ENCODE measurements at places on chromosomes 16 and 17.
A peak's percentile ranks its signal among the peaks of the same experiment; 100 is the strongest.

GRCh38 chr16:57536306-57537193 lies at the start of gene CCDC102A:
Gene CCDC102A, minus strand, starts transcription at chr16:57536571. Its CDS starts 7,394 bp downstream, at chr16:57529177.
- peak; percentile 28 for DNase-seq

DNA sequence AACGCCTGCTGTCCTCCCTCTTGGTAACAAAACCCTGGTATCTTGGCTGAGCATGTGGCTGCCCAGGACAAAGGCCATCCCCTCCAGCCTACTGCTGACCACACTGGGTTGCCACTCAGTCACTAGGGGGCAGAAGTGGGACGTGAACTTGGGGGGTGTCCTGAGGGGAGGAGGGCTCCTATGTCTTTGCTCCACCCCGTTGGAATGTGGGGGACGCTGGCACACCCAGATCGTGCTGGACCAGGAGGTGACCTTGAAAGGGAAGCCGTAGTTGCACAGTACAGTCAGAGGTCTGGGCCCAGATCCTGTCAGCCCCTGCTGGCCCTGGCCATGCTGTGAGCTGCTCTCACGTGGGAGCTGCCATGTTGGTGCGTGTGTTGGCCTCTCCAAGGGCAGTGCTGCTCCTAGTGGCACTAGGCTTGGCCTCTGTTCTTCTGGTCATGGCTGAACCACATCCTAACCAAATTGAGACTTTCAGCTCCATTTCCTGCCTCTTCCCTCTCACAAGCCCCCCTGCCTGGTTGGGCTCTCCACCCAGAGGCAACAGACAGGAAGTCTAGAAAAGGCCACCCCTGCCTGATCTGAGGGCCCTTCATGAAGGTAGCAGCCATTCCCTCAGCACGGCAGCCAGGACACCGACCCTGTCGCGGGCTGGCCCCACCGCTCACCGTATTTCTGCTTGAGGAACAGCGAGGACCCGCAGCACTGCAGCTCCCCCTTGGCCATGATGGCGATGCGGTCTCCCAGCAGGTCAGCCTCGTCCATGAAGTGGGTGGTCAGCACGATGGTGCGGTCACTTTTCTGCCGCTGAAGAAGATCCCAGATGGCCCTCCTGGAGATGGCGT lies 29.0 kb upstream of the RNPS1 start:
- no peak for DNase-seq

- no peak for DNase-seq
Measured at GRCh38 chr17:47704736-47705135, 10.8 kb downstream of the TBKBP1 start.

DNA sequence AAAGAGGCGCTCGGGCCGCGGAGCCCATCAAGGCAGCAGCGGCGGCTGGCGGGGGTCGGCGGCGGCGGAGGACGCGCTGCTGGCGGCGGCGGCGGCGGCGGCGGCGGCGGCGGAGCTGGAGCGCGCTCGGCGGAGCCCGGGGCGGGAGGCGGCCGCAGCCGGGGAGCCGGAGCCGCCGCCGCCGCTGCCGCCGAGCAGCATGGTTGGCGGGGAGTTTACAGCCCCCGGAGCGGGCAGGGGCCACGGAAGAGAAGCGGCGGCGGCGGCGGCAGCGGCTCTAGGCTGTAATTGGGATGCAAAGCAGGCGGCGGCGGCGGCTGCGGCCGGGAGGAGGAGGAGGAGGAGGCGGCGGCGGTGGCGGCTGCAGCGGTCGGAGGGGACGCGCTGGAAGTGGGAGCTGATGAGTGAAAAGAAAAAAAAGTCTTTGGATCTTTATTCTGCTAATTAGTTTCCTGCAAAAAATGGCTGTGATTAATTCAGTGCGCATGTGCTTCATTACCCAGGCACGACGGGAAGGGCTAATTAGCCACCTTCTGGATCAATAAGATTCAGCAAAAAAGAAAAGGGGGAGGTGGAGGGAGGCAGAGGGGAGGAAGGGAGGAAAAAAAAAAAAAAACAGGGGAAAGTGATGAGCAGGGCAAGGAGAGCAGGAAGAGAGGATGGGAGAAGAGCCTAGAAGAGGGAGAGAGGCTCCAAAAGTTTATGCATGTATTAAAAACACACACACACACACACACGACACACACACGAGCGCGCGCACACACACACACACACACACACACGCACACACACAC lies 10.9 kb upstream of the ZFHX3 start:
- DNase-seq = no peak

DNA sequence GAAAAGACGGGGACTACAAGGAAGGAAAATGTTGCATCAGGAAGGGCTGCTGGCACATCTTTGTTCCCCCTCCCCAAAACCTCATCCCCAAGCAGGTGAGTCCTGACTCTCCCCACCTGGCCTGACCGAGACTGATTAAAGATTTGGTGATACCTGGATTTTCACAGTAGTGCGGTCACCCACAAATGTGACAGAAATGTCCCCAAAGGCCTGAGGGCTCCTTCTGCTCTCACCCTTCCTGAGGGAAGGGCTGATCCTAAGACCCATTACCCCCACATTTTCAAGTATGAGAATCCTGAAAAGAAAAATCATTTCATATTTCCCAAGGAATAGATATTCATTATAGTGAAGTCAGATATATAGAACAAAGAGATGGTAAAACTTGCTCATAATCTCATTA lies 28.8 kb downstream of the TBC1D3B start:
- DNase-seq = no peak

DNA sequence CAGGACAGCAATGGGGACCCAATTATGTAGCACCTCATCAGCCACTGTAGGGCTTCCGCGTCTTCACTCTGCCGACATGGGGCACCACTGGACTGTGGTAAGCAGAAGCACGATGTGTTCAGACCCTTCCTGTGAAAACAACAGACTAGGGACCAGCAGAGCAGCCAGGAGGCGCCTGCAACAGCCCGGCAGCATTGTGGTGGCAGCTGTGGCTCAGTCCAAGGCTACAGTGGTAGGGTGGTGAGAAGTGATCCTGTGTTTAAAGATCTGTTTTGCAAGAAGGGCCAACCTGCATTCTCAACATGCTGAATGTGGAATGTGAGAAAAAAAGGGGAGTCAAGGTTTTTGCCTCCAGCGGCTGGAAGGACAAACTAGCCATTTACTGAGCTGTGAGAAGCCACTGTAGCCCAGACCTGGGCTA lies 80.8 kb downstream of the GAS7 start:
- DNase-seq = no peak

DNA sequence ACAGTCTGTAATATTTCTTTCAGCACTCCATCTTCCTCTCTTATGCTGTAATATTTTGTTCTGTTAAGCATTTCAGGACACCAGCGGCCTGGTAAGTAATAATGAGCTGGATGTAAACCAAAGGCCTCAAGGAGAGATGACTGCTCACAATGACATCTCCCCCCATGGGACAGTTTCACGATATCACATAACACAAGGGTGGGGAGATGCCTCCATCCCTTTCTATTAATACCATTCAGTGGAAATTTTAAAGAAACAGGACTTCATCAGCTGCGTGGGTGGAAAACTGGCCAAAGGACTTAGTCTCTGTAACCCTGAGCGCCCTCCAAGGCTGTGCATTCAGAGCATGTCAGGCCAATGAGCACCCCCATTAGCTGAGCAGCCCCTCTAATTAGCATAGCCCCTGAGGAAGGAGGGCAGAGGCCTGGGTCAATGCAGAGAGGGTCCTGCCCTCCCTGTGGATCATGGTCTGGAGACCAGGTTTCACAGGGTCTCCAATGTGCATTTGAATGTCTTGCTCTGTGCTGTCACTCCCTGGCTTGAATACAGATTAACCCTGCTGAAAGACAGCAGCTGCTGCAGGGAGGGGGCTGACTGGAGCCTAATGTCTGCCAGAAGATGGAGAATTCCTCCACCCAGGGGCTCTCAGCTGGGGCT lies 156.4 kb downstream of the HS3ST2 start:
- DNase-seq = no peak

DNA sequence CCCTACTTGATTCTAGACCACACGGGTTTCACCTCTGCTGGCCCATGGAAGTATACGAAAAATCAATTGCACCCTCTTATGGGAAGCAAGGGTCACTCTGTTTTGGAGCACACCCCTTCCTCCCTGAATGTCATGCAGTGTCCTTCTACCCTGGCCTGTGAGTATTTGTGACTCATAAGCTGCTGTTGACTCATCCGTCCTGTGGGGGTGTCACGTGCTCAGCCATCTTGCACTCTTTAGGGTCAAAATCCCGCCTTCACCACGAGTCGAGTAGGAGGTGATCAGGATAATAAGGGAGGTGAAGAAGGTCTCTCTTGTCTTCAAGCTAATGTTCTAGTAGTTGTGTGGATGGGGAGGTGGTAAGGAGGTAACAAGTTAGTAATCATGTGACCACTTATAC lies 341.0 kb upstream of the EEF2KMT start:
- no peak for DNase-seq

DNA sequence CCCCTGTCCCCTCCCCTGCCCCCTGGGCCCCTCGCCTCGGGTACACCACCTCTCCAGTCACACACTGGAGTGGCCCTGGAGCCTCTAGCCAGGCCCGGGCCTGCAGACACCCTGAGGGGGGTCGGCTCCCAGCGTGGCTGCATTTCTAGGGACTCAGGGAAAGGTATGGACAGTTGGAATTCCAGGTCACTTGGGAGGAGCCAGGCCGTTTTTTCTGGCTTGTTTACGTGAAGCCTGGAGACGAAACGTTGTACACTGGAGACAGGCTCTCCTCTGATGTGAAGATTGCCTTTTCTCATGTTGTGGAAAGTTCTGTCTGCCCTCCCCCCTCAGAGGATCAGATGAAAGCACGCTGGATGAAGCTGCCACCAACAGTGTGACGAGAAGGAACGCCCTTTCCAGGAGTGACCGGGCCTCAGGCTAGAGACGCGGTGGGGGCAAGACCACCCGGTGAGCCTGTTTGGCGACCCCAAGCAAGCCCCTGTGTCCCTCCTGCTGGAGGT lies 4.0 kb upstream of the PPP1R27 start:
- no peak for DNase-seq

- DNase-seq = no peak
Measured at GRCh38 chr16:81778231-81778630, 860 bp upstream of the PLCG2 start.

GRCh38 chr16:82331974-82332750 lies 162.1 kb upstream of the MPHOSPH6 start:
- DNase-seq = no peak

DNA sequence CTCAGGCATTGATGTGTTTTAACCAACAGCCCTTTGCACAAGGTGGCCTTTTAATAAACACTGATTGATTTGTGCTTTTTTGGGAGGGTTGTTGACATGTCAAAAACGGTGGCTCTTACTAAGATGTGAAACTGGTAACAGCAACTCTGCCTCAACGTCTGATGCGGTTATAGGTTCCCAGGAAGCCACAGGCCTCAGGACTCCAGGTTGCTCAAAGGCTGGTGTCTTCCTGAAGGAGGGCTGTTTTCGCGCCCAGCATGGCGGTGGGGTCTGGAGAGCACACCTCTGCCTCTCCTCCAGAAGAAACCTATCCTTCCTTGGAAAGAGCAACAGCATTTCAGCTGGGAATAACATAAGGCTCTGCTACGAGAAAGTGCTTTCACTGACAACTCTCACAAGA lies 187.5 kb downstream of the IRF8 start:
- DNase-seq = no peak

DNA sequence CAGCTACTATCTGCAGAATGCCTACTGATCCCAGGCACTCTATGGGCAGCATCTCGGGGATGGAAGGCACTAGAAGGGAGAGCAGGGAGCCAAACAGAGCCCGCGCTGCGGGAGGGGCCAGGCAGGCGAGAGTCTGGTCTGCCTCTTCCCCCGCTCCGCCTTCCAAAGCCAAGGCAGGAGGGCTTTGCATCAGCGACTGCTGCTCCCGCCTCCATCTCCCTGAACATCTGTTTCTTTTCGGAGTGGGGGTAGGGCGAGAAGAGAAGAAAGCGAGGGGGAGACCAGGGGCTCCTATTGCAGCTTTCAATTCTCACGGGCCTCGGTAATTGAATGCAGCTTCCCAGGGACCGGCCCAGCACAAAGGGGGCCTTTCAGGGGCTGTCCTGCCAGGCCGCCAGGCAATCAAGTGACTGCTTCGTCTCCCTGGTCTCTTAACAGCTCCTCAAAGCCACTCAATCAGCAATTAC lies 31.4 kb upstream of the CDC42EP4 start:
- DNase-seq = no peak

- DNase-seq = no peak
Measured at GRCh38 chr17:83183951-83184506, 104.6 kb downstream of the METRNL start.

DNA sequence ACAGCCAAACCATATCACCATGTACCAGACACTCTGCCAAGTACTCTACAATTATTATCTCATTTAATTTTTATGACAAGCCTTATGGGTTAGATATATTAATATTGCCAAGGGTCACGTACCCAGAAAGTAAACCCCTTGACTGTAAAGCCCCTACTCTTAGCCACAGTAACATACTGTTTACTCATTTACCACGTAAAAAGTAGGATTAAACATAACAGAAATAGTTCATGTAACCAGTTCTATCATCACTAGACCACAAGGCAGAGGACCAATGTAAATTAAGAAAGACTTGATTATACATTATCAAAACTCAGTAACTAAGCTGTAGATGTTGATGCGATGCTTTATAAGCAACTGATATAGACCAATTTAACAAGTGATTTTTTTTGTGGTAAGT lies 101.5 kb upstream of the CNTNAP4 start:
- DNase-seq = no peak

- no peak for DNase-seq
Measured at GRCh38 chr17:66943484-66943883, 21.0 kb upstream of the CACNG4 start.

GRCh38 chr16:88868974-88869672 lies 2.7 kb upstream of the PABPN1L start:
- DNase-seq = no peak

DNA sequence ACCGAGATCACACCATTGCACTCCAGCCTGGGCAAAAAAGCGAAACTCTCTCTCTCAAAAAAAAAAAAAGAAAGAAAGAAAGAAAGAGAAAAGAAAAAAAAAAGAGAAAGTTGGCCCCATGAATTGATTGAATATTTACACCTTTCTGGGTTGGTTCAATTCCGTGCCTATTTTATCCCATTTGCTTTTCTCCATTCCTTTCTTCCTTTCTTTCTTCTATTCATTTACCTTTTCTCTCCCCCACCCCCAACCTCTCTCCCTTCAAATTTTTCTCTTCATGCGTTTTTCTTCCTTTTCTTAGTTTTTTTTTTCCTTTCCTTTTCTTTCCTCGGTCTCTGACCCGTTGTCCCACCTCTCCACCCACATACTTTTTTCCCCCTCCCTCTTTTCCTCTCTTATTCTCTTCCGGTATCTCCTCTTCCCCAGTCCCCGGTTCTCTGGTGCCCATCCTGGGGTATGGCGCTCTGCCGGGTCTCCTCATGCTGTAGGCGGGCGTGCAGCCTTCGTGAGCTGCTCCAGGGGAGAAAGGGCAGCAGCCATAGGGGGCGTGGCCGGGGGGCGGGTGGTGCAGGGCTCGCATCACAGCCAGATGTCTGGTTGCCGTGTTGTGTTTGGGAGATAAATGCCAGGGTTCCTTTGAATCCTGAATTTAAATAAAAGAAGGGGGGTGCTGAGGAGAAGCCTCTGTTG lies 5.3 kb upstream of the COL1A1 start:
- DNase-seq = no peak

Measured in T-helper 9 cell (primary cell).